Stimulated activated CD8-positive, alpha-beta memory T cell treated with anti-CD3 and anti-CD28 coated beads, Interleukin-4, amount 100 ng/mL, for 48 hours (primary cell): ENCODE measurements at places on chromosomes 6 and 20.

GRCh38 chr6:46628976-46629375 lies 23.6 kb downstream of the CYP39A1 start:
- no peak for DNase-seq

GRCh38 chr20:41155261-41155660 lies 17.9 kb downstream of the PLCG1 start:
- no peak for DNase-seq

- DNase-seq: no peak
These were observed 59.8 kb downstream of the SOD2 start for GRCh38 chr6:159633196-159633595.

DNA sequence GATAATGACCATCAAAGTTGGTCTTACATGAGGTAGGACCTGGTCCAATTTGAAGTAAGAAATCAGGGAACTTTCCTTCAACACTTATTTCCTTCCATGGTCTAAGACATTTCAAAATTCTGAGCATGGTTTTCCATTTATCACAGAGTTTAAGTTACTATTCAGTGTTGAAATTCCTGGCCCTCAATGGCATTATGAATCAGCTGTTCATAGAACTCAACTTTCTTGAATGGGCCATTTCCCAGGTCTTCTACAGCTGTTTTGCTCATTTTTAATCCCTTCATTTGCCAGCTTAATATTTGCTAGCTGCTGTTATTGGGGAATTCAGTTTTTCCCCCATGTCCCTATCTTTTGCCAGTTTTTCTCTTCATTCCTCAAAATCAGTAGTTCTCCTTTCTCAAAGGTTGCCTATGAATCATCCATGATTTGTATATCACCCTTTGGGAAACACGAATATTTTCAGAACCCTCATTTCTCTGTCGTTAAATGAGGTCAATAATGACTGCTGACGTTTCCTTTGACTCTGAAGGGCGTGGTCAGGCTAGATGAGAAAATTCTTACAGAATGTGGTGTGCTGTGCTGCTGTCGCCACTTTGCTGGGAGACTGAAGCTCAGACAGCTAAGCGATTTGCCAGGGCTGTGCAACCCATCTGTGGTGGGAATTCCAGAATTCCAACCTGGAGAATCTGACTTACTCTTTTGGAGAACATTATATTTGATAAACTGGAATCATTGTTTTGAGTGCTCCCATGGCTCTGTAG lies 216.5 kb upstream of the FLRT3 start:
- no peak for DNase-seq

DNA sequence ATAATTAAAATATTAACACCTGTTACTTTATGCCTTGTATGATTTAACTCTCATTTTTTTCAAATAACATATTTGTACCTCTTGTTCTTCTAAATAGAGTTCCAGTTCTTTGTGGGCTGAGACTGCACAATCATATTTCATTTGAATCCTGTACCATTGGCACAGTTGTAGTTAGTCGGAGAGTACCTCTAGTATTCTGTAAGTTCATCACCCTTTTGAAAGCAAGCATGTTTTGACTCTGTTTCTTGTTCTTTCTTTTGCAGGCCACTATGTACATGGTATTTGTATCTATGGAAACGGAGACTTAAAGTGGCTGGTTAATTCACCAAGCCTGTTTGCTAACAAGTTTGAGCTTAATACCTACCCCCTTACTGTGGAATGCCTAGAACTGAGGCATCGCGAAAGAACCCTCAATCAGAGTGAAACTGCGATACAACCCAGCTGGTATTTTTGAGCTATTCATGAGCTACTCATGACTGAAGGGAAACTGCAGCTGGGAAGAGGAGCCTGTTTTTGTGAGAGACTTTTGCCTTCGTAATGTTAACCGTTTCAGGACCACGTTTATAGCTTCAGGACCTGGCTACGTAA lies 68.2 kb downstream of the C6orf52 start:
- no peak for DNase-seq

GRCh38 chr20:46134716-46135115 lies 16.6 kb downstream of the CD40 start:
- no peak for DNase-seq

DNA sequence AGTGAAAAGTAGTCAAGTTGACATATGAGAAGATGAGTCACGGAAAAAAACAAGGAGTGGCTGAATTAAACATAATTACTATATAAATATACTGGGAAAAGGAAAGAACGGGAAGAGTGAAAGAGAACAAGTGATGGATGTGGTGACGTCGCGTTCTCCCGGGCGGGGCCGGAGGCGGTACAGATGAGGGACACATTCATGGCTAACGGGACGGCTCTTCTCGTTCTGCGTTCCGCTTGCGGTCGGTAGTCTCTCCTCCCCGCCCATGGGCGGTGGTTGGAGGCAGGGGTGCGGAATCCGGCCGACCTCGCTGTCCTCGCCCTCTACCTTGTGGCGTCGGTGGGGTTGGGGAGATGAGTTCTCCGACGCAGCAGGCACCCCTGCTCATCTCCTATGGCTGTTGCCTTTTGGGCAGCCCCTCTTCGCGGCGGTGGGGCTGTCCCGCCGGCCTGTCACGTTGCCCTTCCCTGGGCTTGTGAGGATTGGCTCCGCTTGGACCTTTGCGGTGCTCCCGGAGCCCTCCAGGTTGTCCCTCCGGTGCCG lies 22.5 kb downstream of the HLA-G start:
- peak; percentile 55 for DNase-seq

DNA sequence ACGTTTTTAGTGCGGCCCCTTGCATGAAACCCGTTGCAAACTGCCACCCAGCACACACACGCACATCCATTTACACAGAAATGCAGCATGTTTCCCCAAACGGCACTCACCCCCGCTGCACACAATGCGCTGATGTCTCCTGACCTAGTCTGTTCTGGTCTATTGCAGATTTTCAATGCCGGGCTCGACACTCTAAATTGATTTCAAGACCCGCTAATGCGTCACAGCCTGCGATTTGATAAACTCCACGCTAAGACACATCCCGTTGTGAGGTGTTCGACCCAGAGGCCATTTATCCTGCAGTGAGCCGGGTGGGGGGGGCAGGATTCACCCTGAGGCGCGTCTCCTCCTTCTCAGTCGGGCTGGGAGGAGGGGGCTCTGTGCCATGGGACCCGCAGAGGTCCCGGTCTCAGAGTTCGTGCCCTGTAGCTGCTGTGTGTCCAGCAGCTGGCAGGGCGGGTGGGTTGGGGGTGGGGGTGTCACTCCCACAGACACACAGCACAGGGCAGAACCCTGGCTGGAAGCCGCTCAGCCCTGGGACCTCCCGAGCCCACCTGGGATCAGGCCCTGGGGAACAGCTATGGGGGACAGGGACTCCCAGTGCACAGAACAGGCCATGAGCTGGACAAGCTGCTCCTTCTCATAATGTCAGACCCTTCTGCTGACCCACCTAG lies 367.9 kb downstream of the PREX1 start:
- DNase-seq: no peak

DNA sequence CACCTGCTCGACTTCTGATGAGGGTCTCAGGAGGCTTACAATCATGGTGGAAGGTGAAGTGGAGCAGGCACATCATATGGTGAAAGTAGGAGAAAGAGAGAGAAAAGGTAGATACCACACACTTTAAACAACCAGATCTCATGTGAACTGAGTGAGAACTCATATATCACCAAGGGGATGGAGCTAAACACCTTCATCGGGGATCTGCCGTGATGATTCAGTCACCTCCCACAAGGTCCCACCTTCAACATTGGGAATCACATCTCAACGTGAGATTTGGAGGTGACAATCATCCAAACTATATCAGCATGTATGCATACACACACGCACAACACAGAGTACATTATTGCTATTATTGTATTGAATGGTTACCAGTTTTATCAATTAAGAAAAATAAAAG lies 453.3 kb upstream of the NRSN1 start:
- DNase-seq: no peak

GRCh38 chr6:152068622-152069261 lies 261.3 kb downstream of the ESR1 start:
- no peak for DNase-seq

DNA sequence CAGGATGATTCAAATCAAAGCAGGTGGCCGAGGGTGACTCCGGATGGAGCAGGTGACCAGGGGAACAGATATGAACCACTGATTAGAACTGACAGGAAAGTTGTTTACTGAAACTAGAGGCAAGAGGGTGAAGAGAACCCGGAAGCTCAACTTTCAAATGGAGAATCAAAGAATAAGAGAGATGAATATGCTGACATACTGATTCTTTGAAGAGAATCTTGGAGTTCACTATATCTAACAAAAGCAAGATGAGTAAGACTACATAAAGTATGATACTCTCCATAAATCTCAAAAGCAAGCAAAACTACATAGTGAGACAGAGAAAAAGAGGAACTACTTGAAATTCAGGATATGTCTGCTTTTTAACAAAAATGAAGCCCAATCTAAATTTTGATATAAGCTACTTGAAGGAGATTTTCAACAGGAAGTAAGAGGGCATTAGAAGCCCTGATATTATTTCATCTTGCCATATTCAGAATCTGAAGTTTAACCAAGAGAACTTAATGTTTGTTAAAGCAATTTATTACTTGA lies 4.0 kb upstream of the UBD start:
- no peak for DNase-seq

GRCh38 chr6:56022678-56023077 lies 147.3 kb upstream of the BMP5 start:
- no peak for DNase-seq

GRCh38 chr6:113979937-113980336 lies 9.0 kb upstream of the HDAC2 start:
- no peak for DNase-seq
